Activated CD4-positive, alpha-beta T cell treated with anti-CD3 and anti-CD28 coated beads, Interleukin-10, Interleukin-2, amounts not matched to agents 100 ng/mL and 50 ng/mL, durations not matched to agents 16 hours and 8 hours (primary cell): ENCODE measurements at places on chromosomes 12 and 14.

DNA sequence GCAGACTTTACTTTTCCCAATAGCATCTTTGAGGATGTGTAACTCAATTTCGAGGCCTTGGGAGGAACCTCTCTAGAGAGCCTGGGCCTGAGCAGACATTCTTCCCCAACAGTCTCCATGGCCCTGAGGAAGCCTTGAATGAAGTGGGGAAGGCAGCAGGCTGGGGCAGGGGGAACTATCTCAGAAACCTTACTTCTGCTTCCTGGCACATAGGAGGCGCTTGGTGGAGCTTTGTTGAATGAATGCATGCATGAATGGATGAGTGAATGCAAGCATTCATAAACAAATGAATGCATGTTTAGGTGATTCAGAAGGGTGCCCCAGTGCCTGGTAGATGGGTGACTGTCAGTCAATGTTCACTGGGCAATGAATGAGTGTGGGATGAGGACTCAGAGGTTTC, 58.3 kb downstream of the GALNT16 start:
- no peak for DNase-seq

DNA sequence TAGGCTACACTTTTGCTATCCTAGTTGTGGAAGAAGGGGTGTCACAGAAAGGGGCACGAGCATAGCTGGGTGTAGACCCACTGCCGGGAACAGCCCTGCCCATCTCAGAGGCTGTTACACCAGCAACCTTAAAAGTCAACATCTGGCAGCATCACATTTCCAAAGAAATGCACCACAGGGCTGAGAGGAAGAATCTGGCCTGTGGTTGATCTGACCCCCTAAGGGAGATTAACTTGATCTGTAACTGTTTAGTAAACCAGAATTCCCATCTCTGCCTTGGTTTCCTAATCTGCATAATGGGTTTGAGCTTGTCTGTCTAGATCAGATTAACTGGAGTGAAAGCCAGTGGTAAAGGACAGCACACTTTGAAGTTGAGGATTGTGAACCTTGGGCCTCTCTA, 1.3 kb downstream of the LRP1-AS start:
- no peak for DNase-seq

DNA sequence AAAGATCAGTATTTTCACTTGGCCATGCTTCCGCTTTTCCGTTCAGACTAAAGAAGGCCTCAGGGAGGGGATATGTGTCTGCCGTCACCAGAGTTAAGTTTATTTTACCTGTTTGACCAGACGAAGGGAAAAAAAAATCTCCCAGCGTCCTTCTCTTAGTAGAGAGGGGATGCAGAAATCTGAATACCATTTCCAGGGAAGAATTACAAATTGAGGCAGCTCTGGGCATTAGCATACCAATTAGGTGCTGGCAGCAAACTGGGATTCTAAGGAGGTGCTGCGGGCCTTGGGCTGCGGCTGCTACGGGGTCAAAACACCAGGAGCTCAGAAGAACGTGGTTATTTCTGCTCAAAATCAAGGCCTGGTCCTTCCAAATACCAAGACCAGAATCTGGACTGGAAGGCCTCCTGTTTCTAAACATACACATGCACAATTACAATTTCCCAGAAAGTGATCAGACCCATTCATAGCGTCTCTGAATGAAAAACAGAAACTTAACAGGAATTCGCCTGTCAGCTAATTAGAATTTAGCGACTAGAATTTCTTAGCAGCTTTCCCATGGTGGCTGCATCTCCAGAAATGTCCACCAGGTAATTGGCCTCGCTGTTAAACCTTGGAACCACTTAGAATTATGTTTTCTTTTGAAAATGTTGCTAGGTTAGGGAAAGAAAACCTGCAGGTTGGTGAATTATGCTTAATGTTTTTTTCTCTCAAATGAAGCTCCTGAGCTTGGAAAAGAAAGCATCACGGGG, 617.0 kb downstream of the VRK1 start:
- no peak for DNase-seq

DNA sequence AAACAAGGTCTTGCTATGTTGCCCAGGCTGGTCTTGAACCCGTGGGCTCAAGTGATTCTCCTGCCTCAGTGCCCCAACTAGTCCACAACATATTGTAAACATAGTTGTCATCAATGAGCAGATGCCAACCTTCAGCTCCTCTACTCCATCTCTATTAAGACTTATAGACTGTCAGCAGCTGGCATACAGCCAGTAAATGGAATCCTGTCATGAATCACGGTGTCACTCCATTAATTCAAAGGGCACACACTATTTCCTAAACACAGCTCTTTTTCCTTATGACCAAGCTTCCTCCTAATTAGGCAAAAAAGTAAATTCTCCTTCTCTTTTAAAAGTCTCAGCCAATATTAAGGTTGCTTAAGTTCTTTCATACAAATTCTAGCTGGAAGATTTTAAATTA, 111.2 kb downstream of the ITPR2 start:
- no peak for DNase-seq

- no peak for DNase-seq
Measured at GRCh38 chr12:111063295-111064026, 143.1 kb upstream of the MYL2 start.
